Renal cortex interstitium (tissue), 15 donors: ENCODE measurements at places on chromosomes 1 and 21.

DNA sequence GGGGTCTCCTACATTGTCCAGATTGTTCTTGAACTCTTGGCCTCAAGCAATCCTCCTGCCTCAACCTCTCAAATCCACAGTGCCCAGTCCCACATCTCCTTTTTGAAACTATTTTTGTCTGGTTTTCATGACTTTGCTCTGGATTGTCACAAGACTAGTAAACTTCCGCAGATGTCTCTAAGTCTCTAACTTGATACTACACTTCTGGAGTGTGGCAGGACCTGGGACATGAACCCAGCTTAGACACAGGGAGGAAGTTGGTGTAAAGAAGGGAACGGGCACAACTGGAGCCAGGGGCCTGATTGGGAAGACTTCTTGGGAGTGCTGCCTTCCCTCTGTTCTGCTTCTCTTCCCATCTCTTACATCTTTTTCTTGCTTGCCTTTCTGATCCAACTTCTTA, 16.2 kb upstream of the DISC1 start:
- no peak for DNase-seq

DNA sequence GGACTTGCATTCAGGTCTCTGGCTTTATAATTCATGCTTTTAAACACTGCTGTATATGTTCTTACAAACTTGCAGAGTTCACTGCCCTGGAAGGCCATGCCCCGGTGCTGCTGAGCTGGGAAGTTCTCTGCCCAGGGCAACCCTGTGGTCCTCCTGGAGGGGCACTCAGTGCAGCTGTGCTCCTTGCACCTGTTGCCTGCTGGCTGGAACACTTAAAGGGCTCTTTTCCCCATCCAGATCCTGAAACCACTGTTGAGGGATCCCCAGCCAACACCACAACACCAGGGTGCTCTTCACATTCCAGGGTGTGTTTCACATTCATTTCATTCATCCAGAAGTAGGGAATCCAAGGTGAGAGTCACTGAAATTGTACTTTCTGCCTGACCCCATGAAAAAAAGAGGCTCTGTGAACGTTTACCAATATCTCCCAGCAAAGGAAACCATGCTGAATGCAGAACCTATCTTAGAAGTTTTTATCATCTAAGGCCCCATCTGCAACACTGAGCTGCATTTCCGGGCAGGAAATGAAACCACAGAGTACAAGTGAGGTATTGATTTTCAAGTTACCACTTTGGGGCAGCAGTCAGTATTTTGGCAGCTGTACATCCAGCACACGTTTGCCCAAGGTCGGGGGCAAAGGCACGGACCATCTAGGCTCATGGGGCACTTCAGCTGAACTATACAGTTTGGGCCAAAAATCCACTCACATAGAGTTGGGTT, 16.4 kb upstream of the KIAA0040 start:
- DNase-seq: no peak

DNA sequence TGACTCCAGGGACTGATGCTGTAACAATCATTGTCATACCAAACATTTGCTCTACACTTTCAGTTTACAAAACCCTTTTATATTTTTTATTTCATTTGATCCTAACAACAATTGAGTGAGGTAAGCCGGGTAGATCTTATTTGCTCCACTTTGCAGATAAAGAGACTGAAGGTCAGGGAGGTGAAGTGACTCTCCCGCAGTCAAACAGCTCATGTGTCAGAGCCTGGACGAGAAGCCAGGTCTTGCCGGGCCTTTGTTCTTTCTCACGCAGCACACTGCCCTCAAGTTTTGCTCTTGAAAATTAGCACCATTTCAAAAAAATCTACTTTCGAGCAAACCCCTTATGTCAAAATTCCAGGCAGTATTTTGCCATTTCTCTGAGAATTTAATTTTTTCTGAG, 65.2 kb downstream of the CD247 start:
- no peak for DNase-seq

DNA sequence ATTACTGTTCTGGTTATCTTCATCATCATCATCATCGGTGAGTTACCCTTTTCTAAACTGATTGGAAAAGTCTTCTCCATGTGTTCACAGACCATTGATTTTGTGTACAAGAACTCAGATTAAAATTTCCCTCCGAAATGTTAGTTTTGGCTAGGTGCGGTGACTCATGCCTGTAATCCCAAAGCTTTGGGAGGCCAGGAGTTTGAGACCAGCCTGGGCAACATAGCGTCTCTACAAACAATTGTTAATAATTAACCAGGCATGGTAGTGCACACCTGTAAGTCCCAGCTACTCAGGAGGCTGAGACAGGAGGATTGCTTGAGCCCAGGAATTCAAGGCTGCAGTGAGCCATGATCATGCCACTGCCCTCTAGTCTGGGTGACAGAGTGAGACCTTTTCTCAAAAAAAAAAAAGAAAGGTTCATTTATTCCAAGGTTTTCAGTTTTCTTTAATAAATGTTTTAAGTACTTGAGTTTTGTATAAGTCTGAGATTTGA, 5.9 kb upstream of the PER3 start:
- DNase-seq: no peak

GRCh38 chr1:187001198-187001889, 172.6 kb downstream of the PLA2G4A start:
- no peak for DNase-seq

- DNase-seq: no peak
Measured at GRCh38 chr1:61692155-61692800, 32.7 kb downstream of the TM2D1 start.

DNA sequence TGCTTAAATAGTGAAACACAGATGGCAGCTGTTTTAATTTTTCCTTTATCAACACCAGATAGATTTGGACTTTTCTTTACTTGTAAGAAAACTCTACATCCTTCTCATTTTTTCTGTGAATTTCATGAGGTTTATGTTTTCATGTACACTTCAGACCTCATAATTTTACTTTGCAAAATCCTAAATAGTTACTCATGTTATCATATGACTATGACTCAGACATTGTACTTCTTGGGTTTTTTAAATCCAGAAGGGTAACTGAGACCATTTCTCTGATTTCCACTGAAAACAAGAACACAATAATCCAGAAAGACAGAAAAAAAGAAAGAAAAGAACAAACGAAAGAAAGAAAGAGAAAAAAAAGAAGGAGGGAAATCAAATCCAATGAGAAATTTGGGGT, 1021.6 kb downstream of the NCAM2 start:
- no peak for DNase-seq

DNA sequence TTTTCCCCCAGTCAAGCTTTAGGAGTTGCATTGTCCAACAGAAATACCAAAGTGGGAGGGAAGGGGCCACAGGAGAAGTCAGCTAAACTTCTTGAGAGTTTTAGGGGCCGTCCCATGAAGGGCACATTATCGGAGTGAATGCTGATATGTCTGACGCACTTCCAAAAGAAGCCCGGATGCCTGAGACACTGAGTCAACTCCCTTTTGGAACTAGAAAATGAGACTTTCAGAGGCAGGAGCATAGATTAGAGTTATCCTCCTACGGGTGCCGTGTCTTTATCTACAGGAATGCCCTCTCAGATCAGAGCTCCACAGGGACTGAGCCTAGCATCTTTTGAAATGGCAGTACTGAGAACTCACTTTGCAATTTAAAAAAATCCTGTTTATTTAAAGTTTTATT, 13.1 kb downstream of the ACTN2 start:
- no peak for DNase-seq
